ENCODE measurements at places on chromosomes 4 and X.

GRCh38 chr4:101833480-101833879 lies 43.0 kb downstream of the BANK1 start:
- DNase-seq = no peak

DNA sequence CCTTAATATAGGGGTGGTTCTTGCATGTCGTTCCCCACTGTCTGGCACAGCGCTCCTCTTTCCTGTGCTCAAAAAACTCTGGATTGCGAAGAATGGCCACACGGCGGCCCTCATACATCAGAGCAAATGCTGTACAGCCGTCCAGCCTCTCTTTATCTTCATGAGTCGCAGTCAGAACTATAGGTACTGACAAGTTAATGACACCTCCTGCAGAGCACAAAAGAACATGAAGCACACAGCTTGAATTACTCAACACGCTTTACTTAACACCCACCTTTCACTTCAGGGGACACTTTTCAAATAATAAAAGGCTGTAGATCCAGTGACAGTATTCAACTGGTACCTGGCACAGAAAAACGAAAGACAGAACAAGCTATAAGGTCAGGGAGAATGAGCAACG lies 65.3 kb downstream of the PAPSS1 start:
- no peak for DNase-seq

- no peak for DNase-seq
These were observed 102.1 kb upstream of the PSAPL1 start for GRCh38 chr4:7536876-7537275.

DNA sequence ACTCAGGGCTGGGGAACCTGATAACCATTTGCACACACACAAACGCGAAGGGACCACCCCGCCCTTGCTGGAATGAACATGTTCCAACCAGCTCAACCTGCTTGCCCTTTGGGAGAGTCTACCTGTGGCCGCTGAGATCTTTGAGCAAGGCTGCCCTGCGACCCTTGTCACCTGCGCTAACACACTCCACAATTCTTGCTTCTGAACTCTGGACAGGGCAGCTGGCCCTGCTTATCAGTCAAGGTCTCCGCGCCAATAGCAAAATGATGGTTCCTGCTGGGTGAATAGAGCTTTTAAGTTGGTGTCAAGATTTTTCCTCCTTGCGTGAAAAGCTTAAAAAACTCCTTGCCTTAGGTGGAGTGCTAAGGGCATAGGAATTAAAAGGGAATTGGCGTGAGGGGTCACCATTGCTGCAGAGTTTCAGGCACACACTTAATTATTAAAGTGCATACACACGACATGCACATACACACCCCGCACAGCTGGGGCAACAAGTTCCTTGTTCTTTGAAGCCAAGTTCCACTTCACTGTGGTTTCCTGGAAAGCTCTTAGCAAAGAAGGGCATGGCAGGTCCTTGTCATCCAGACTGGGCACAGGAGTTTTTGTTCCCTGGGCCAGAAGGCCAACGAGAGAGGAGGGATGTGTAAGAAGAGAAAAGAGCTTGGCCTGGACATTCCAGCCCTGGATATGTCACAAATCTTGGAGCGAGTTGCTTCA lies 207.7 kb downstream of the STIM2 start:
- DNase-seq = no peak

DNA sequence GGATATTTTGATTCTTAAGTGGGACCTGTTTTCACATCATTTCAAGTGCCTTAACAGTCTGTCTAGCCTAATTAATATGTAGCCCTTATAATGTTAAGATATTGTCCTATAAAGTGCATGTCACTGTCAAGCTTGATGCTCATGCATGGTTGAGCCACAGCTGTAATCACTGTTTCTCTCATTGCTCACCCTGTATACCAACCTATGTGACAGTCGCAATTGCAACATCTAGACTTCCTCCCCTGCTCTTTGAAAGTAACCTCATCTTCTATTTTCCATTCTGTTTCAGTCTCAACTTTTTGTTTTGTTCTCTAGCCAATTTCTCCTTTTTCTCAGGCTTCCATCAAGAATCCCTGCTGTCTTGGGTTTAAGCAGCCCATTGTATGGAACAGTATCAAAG lies 24.4 kb upstream of the MSL3 start:
- DNase-seq = no peak
